ENCODE measurements at places on chromosomes 3 and 15. TPM values are rescaled to one million over a fixed set of nuclear protein-coding genes. Genes with fewer than 3 reads are reported as not detected.
A peak's percentile ranks its signal among the peaks of the same experiment; 100 is the strongest.

GRCh38 chr3:53134631-53135232 lies 4.5 kb upstream of the RFT1 start:
- DNase-seq = peak; percentile 80
- peaks cover 10% of the 10 kb centered on the region for H3K4me1 ChIP-seq
- H3K27me3 ChIP-seq = no peaks in the 10 kb centered on the region
- H3K27ac ChIP-seq = no peak overlapping the region

DNA sequence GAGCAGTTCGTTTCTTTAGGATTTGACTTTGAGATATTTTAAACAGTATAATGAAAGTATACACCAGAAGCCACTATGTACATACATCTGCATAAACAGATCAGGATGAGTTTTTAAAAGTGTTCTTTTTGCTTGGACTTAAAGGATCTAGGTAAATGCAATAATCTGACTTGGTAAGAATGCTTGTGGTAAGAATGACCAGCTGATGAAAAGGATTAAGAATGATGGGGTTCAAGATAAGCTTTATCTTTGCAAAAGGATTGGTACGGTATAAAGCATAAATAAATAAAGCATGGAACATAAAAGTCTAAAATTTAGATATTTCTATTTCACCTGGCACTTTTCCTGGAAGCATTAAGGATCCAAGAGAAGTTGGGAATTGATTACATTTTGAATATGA lies 9.8 kb upstream of the MME start:
- no peak overlapping the region for H3K27ac ChIP-seq
- no peaks in the 10 kb centered on the region for H3K36me3 ChIP-seq
- DNase-seq = no peak
- H3K4me1 ChIP-seq = no peaks in the 10 kb centered on the region
- no peak overlapping the region for H3K4me3 ChIP-seq
- no peaks in the 10 kb centered on the region for H3K27me3 ChIP-seq

Gene AZI2
- total RNA-seq = 35.1 TPM

Gene PPIP5K1
- total RNA-seq = 55.9 TPM

GRCh38 chr15:96472681-96473080 lies 142.2 kb downstream of the NR2F2 start:
- no peak overlapping the region for H3K27ac ChIP-seq
- H3K36me3 ChIP-seq = no peaks in the 10 kb centered on the region
- H3K4me3 ChIP-seq = no peak overlapping the region

Gene SQOR
- total RNA-seq = 84.3 TPM
